Gastroesophageal sphincter (tissue), 4 donors: ENCODE measurements at places on chromosomes 13 and 19. TPM values are rescaled to one million over a fixed set of nuclear protein-coding genes. Genes with fewer than 3 reads are reported as not detected.
A peak's percentile ranks its signal among the peaks of the same experiment; 100 is the strongest.

- no peaks in the 10 kb centered on the region for H3K36me3 ChIP-seq
- no peak overlapping the region for H3K4me3 ChIP-seq
- no peak overlapping the region for H3K27ac ChIP-seq
- no peaks in the 10 kb centered on the region for H3K4me1 ChIP-seq
Measured at GRCh38 chr13:27973961-27974662, 5.0 kb upstream of the CDX2 start.

DNA sequence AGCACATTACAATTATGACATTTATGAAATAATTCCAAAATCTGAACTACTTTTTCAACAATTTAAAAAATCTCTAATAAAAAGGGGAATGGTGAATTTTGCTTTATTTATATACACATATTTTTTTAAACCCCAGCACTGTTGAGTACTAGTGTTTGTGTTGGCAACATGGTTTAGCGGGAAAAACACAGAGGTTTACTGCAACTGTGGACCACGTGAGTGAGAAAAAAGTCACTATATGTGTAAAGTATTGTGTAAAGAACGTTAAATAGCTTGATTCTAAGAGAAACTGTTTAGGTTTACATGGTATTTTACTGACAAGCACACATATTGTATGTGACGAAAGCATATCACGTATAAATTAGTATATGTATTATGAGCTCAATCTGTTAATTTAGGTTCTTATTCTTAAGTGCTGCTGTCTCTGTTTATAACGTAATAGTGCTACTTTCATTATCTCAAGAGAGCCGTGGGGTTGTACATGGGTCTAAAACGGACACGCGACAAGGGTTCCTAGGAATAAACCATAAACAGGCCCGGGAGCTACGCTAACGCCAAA is 617 bp downstream of the SKA3 start:
- peak overlapping the region; percentile 93 for H3K4me3 ChIP-seq
- no peaks in the 10 kb centered on the region for H3K4me1 ChIP-seq
- H3K27me3 ChIP-seq, result no peaks in the 10 kb centered on the region
- H3K36me3 ChIP-seq, result no peaks in the 10 kb centered on the region
- ATAC-seq, result no peak

GRCh38 chr13:28058866-28059613 is 41.3 kb downstream of the FLT3 start:
- H3K27me3 ChIP-seq, result peaks cover 22% of the 10 kb centered on the region
- H3K4me1 ChIP-seq, result no peaks in the 10 kb centered on the region
- no peaks in the 10 kb centered on the region for H3K36me3 ChIP-seq
- no peak overlapping the region for H3K4me3 ChIP-seq
- H3K27ac ChIP-seq, result no peak overlapping the region

GRCh38 chr13:113770937-113771336 is 11.9 kb downstream of the TMEM255B start:
- H3K4me1 ChIP-seq, result no peaks in the 10 kb centered on the region

- no peaks in the 10 kb centered on the region for H3K36me3 ChIP-seq
- H3K27me3 ChIP-seq, result no peaks in the 10 kb centered on the region
- H3K4me1 ChIP-seq, result no peaks in the 10 kb centered on the region
- H3K4me3 ChIP-seq, result no peak overlapping the region
- no peak for ATAC-seq
- no peak overlapping the region for H3K27ac ChIP-seq
Measured at GRCh38 chr13:99484473-99484872, 16.8 kb upstream of the TM9SF2 start.

DNA sequence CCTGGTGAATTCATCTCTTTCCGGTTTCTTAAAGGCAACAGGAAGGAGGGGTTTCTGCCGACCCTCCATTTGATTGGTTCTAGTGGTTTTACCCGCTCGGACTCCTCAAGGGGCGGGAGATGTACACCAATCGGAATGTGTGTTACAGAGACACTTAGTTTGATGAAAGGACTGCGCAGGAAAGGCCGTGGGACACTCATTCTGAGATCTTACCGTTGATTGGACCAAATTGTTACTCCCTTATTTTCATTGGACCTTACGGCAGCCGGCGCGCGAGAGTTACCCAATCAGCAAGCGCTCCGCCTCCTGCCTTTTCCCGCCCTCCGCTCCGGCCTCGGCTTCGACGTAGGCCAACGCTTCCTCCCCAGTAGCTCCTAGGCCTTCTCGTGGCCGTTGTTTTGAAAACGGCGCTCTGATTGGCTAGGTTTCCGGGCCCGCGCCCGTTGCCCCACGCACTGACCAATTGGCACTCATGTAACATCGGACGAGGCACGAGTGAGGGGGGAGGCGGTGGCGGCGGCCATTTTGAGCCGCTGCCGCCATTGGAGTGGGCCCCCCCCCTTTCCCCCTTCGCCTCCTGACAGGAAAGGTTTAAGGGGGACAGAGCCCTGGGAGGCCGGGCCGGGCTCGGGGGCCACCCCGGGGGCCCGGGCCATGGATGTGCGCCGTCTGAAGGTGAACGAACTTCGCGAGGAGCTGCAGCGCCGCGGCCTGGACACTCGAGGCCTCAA is at the start of gene HNRNPUL1:
TSS of gene HNRNPUL1 (plus strand) at position 523 of the 731 bp plus-strand sequence. CDS start at position 655, 132 bp downstream.
- no peaks in the 10 kb centered on the region for H3K27me3 ChIP-seq
- ATAC-seq, result peak; percentile 90
- no peaks in the 10 kb centered on the region for H3K36me3 ChIP-seq
- peaks cover 43% of the 10 kb centered on the region for H3K4me1 ChIP-seq
- peak within 1 kb of the TSS; percentile 86 for H3K4me3 ChIP-seq
- H3K27ac ChIP-seq, result peak within 1 kb of the TSS; percentile 98

- H3K4me3 ChIP-seq, result no peak overlapping the region
- no peak overlapping the region for H3K27ac ChIP-seq
- H3K4me1 ChIP-seq, result peaks cover 3% of the 10 kb centered on the region
- H3K36me3 ChIP-seq, result peaks cover 37% of the 10 kb centered on the region
- ATAC-seq, result no peak
- H3K27me3 ChIP-seq, result peaks cover 61% of the 10 kb centered on the region
Measured at GRCh38 chr19:41909706-41910105, 18.5 kb downstream of the ERFL start.

DNA sequence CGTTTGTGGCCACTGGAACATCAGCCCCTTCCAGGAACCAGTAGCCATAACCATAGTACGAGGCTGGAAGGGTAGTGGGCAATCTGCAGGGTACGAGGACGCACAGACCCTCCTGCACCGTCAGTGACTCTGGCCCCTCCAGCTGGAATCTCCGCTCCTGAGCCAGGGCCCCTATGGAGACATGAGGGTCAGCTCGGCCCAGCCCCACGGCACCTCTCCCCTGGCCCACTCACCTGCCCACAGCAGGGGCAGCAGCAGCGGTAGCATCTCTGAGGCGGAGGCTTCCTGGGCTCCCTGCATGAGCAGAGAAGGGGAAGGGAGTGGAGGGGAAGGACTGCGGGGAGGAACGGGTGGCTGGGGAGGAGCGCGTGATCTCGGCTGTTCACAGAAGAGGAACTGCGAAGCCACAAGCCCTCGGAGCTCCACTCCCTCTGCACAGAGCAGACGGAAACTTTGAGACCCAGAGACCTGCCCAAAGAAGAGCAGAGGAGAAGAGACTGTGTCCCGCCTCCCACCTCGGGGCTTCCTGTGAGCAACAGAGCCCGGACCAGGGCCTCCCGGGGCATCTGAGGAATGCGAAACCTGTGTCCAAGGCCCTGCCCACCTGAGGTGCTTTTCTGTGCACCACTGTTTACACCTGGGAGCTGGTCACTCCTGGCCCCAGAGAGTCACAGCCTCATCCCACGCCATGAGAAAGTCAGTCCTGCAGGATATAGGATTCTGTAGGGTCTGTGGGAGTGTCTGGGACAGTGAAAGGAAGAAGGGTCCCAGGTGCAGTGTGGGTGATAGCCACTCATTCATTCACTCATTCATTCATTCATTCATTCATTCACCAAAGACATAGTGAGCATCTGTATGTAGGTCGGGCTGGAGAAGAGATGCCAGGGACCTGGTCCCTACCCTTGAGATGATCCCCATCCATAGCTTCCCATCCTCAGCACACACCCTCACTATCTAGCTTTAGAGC is at the start of gene SIGLEC6:
TSS of gene SIGLEC6 (minus strand) at position 322 of the 967 bp plus-strand sequence. CDS start at position 300, 22 bp downstream.
- no peaks in the 10 kb centered on the region for H3K36me3 ChIP-seq
- no peaks in the 10 kb centered on the region for H3K4me1 ChIP-seq
- H3K4me3 ChIP-seq, result no peak within 1 kb of the TSS
- no peak within 1 kb of the TSS for H3K27ac ChIP-seq
- ATAC-seq, result peak; percentile 71

DNA sequence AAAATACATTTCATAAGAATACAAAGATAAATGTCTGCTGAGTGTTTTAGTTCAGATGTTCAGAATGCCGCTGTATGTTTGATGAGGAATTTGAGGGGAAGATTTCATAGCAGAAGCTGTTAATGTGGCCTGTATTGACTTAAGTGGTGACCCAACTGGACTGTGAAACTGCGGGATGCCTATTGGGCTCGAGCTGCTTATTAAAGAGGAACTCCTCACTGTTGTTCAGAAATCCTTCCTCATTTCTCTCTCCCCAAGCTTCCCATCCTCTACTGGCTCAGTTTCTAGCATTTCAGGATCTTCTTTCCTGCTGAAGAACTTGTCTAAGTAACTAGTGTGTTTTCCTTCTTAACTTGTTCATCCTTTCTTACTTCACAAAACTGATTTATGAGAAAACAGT is 20.4 kb downstream of the DGKH start:
- no peaks in the 10 kb centered on the region for H3K4me1 ChIP-seq
- no peaks in the 10 kb centered on the region for H3K27me3 ChIP-seq
- no peak overlapping the region for H3K27ac ChIP-seq
- no peak overlapping the region for H3K4me3 ChIP-seq

GRCh38 chr13:108834193-108834592 is 204.8 kb downstream of the MYO16 start:
- no peaks in the 10 kb centered on the region for H3K27me3 ChIP-seq
- no peaks in the 10 kb centered on the region for H3K36me3 ChIP-seq
- no peaks in the 10 kb centered on the region for H3K4me1 ChIP-seq

- peaks cover 10% of the 10 kb centered on the region for H3K27me3 ChIP-seq
- H3K27ac ChIP-seq, result peak within 1 kb of the TSS; percentile 91
- H3K36me3 ChIP-seq, result no peaks in the 10 kb centered on the region
Measured at GRCh38 chr19:15449620-15450527, at the start of gene WIZ. TSS of gene WIZ (minus strand) at chr19:15449956. CDS start at chr19:15448307, 1,649 bp downstream.

DNA sequence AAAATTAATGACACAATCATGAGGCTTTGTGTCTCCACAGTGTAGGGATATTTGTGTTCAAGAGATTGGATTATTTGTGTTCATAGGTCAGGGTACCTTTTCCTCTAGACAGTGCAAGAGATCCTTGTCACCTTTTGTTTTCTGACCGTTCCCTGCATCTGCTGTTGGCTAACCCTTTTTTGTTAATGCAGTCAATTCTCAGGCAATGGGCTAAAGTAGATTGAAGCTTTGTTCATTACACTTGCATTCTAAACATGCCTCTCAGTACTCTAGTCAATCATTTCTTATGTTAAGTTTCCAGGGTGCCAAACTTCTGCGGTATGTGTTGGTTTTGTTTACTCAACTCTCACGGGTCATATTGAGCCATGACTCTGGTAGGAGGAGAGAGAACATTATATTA is 1.8 kb upstream of the MED4 start:
- no peak overlapping the region for H3K27ac ChIP-seq
- peaks cover 28% of the 10 kb centered on the region for H3K4me1 ChIP-seq
- H3K27me3 ChIP-seq, result no peaks in the 10 kb centered on the region

Gene ZNF44
- total RNA-seq, result 10.1 TPM

Gene MUC16
- not detected for total RNA-seq
